KBM-7 (cell line): ENCODE measurements at places on chromosomes 12 and 14.

GRCh38 chr14:33063521-33063920, 124.8 kb downstream of the NPAS3 start:
- DNase-seq = no peak

DNA sequence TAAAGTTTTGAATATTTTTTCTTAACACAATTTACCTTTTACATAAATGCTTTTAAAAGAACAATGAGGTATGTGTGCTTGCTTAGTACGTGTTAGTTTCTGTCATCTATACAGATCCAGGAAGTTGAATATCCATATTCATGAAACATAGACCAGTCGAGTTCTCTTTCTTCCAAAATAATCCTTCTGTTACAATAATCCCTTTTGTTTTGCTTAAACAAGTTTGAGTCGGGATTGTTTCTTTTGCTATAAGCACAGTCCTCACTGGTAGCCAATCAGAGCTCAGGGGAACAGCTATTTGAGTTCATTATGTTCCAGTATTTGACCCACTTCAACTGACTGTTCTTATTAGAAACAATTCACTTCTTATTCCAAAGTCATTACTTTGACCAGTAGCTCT, 214.7 kb upstream of the FLRT2 start:
- DNase-seq = no peak

- DNase-seq = peak; percentile 24
Measured at GRCh38 chr14:22303589-22304195, 285.3 kb downstream of the DAD1 start.

DNA sequence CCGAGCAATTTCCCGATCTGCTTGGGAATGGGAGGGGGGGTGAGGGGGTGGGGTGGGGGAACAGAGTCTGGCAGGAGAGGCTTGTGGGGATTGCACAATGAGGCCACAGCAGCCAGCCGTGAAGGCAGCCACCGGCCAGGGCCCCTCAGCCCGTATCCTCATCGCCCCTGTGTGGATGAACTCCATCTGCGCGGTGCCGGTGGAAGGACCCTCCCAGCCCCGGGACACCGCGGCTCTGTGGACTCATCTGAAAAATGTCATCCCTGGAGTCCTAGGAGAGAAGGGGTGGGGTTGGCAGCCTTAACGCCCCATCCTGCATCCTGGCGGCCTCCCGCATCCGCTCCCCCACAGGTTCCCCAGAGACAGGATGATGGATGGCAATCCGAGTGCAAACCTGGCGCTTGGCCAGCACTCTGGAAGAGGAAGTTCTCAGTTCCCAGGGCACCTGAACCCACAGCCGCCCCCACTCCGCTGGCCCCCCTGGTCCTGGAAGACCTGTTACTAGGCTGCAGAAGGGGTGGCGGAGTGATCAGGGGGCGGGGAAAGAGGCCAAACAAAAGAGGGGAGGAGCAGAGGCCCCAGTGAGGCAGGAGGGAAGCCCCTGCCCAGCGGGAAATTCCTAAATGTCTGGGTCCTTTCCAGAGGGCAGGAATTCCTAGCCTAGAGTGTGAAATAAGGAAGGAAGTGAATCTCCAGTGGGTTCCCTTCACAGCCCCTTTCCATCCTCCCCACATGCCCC, 1.2 kb upstream of the TNFAIP2 start:
- DNase-seq = peak; percentile 96

DNA sequence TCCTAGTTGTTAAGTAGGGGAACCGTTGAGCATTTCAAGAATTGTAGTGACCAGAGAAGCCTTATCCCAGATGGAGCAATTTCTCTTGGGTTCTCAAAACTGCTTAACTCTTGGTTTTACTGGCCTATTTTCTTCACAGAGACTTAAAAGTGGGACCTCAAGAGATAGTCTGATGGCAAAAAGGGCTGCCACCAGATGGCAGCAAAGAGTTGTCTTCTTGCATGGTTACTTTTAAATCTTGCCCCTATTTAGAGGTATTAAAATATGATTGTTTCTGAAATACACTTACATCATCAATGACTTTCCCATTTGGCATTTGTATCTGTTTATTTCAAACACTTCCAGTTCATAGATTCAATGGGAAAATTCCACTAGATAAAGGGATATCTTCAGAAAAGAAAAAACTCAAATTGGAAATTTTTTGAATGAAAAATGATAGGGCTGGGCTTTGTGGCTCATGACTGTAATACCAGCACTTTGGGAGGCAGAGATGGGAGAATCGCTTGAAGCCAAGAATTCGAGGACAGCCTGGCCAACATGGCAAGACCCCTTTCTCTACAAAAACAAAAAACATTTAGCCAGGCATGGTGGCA, 69.9 kb upstream of the CNTN1 start:
- DNase-seq = peak; percentile 61

GRCh38 chr12:13082861-13083260, 20.6 kb downstream of the GSG1 start:
- peak; percentile 35 for DNase-seq

- no peak for DNase-seq
Measured at GRCh38 chr12:52587563-52587962, 13.7 kb downstream of the KRT72 start.

DNA sequence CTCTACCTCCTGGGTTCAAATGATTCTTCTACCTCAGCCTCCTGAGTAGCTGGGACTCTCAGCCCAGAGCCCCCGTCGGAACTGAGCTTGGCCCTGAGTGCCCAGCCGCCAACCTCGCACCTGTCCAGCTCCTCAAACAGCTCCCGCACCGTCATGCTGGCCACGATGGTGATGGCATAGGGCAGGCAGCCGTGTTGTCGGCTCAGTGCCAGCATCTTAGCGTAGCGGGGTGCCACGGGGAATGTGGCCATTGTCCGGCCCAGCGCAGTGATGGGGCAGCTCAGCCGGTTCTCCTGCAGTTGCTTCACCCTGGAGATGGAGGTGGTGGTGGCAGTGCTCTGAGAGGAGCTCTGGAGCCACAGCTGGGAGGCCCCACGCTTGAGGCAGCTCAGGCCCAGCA, 32.4 kb downstream of the DHX37 start:
- DNase-seq = no peak

GRCh38 chr12:96171905-96172304, 22.3 kb upstream of the ELK3 start:
- DNase-seq = no peak
